ENCODE measurements at places on chromosomes 3 and 15.

GRCh38 chr3:133803469-133803868 lies 2.1 kb upstream of the SRPRB start:
- DNase-seq = no peak

GRCh38 chr3:172410702-172411477 lies 37.4 kb downstream of the GHSR start:
- DNase-seq = no peak

DNA sequence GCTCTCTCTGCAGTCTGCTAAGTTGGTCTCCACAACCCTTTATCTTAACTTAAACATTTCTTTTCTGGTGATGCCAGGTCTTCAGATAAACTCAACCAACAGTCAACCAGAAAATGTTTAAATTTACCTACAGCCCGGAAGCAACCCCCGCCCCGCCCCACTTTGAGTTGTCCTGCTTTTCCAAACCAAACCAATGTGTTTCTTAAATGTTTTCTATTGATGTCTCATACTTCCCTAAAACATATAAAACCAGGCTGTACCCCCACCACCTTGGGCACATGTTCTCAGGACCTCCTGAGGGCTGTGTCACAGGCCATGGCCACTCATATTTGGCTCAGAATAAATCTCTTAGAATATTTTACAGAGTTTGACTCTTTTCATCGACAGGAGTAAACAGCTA lies 13.2 kb upstream of the GPR160 start:
- no peak for DNase-seq

DNA sequence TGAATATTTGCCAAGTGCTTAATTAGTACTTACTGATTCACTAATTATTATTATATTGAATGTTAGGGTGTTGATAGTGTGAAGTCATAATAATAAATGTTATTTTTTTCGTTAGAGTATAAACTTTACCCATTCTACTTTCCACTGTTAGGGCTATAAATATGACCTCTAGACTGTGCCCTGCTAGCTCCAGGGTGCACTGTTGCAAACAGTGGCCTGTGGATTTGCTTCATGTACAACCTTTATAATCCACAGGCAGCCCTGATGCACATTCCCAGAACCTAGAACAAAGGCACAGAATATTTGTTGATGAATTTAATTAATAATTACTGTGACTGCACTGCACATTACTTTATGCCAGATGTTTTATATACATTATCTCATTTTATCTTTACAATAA lies 28.8 kb upstream of the LEKR1 start:
- no peak for DNase-seq

GRCh38 chr3:11476735-11477144 lies 167.0 kb downstream of the VGLL4 start:
- no peak for DNase-seq

GRCh38 chr15:48411971-48412591 lies 80.9 kb downstream of the DUT start:
- no peak for DNase-seq

DNA sequence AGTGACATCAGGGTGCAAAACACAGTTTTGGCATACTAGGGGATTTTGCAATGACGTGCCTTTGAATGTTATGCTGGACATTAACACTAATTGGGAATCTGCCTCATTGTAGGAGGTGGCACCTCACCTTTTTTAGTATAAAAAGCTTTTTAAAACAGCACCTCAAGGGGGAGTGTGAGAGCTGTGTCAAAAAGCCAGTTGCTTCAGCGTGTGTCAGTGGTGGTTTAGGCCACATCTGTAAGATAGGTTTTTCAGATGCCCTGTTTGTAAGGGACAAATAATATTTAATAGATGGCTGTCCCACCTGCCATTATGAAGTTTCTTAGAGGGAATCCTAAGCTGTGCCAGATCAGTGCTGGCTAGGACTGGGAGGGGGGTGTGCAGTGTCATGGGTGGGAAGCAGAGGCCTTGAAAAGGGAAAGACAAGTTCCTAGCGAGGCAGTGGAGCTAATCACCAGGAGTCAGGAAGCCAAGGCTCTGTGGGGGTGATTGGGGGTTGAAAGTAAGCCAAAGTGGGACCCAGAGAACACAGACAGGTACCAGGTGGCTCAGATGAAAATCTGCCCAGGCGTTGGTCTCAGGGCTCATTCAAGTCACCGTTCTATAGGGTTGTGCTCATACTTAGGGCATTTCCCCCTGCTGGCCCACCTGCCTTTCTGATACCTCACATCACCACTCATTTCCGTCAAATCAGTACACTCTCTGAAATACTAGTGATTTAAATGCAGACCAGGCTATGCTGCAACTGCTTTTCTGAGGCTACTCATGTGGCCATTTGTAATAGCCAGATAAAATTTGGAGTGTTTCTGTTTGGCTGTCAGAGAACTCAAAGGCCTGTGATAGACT lies 120.5 kb downstream of the BBX start:
- no peak for DNase-seq

DNA sequence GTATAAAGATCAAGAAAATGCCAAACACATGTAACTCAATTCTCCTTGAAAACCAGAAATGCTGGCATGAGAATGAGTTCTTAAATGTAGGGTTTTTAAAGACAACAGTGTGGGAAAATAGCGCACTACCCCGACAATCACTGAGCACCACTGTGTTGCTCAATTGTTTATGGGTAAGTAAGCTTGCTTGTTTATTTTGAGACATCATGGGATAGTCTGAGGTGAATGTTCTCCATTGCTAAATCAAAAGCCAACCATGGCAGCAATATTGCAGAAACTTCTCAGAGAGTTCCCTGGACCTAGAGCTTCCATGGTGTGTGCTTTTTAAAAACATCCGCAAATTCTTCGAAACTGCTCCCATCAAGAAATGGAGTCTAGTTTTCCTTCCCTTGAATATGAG lies 62.7 kb downstream of the CERS3 start:
- DNase-seq = no peak

- no peak for DNase-seq
These were observed 56.9 kb upstream of the GOLGA6L2 start for GRCh38 chr15:23503980-23504379.

DNA sequence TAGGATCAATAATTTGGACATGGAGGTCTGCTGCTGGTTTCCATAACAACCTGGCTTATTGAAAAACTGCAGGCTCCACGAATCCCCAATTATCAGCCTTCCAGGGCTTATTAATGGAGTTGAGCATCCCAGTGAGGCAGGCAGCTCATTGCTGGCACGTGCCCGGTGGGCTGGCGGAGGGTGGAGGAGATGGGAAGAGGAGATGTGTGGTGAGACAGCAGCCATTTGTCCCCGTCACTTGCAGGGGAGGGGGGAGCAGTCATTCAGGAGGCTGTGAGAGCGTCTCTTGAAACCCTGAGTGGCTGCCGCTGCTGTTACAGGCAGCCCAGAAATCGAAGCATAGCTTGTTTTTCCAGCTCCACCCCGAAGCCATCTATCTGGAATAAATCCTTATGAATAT lies 70.6 kb downstream of the GAP43 start:
- no peak for DNase-seq

- no peak for DNase-seq
These were observed 29.1 kb downstream of the MKRN2 start for GRCh38 chr3:12585970-12586369.

GRCh38 chr3:101675709-101676215 lies 1.2 kb downstream of the ZBTB11 start:
- no peak for DNase-seq

DNA sequence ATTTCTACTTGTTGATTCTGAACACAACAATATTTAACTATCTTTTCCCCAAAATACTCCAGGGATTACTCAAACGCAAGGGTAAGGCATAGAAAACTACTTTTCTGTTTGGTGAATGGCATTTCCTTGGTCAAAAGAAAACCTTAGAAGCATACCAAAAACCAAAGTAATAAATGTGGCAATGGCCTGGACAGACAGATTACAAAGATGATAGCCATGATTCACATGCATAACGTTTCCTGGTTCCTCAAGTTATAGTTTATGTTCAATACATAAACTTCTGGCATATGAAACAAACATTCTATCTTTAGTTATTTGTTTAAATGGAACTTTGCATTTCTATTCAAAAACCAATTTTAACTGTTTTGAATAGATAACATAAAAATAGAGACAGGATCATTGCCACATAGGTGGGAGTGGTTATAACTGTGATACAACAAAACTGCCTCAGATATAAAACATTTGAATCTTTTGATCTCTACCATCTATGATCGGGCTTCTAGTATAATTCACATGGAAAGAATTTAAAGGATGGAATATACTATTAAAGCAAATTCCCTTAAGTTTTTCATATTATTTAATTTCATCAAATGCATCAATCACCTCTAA lies 32.1 kb downstream of the FOXP1 start:
- no peak for DNase-seq

GRCh38 chr3:107734317-107734716 lies 211.6 kb downstream of the BBX start:
- DNase-seq = no peak

- no peak for DNase-seq
These were observed 12.1 kb upstream of the APBA2 start for GRCh38 chr15:28873585-28874190.

- DNase-seq = no peak
These were observed 191.6 kb upstream of the FAM3D start for GRCh38 chr3:58858126-58858525.

GRCh38 chr3:28053759-28054158 lies 187.7 kb upstream of the CMC1 start:
- DNase-seq = no peak

GRCh38 chr3:32076566-32076965 lies 29.9 kb upstream of the GPD1L start:
- no peak for DNase-seq

DNA sequence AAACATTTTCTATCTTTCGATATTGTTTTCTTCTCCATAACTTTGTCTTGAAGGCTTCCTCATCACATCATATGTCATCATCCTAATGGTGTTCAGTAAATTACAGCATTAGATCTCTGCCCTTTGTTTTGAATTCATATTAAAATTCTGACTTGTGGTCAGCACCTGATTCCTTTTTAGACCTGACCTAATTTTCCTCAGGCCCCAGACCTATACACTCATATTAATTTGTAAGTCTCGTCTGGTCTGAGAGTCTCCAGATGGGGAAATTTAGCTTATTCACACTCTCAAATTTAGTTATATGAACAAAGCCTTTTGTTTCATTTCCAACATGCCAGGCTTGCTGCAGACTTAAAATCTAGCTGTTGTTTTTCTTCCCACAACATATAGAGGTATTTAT lies 248.4 kb downstream of the KCNH8 start:
- DNase-seq = no peak

DNA sequence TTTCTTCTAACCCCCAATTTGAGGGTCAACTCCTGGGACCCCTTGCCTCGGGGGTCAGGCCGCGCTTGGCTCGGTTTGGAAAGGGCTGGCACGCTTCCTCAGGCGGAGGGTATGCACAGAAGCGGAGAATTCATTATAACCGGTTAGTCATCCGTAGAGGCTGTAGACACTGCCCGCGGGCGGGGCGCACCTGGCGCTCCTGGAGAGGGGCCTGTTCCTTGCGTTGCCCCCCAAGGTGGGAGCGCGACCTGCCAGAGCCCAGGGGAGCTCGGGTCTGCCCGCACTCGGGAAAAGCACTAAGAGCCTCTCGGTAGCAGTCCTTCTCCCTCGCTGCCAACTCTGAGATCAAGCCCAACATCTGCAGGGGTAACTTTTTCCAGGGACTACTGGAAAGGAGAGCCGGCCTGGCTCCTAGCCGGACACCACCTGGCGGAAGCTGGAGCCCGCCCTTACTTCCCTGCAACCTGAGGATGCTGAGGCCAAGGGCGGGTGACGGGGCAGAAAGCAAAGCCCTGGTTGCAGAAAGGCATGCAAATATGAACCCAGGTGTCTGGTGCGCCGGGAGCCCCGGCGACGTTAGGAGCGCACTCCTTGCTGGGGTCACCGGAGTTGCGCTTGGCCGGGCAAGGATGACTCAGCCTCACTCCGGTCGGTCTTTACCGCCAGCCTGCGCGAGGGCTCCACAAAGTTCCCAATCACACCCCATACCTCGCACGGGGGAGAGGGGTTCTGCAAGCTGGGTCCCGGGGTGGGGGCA lies 1.5 kb upstream of the CACNA2D3 start:
- no peak for DNase-seq

- DNase-seq = no peak
These were observed 135.0 kb upstream of the WNT5A start for GRCh38 chr3:55622116-55622515.

DNA sequence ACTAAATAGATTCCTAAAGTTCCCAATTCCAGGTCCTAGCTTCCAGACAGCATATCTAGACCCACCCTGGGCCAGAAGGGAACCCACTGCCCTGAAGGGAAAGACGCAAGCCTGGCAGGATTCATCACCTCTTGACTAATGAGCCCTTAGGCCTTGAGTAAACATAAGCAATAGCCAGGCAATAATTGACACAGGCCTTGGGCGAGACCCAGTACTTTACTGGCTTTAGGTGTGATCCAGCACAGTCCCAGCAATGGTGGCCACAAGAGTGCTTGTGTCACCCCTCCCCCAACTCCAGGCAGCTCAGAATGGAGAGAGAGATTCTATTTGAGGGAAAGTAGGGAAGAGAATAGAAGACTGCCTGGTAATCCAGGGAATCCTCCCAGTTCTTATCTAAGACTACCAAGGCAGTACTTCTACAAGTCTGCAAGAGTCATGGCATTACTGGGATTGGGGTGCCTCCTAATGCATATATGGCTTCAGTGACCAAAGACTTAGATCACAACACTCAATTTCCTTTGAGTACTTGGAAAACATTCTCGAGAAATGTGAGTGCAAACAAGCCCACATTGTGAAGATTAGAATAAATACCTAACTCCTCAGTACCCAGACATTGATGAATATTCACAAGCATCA lies 30.4 kb upstream of the WWTR1 start:
- DNase-seq = no peak

DNA sequence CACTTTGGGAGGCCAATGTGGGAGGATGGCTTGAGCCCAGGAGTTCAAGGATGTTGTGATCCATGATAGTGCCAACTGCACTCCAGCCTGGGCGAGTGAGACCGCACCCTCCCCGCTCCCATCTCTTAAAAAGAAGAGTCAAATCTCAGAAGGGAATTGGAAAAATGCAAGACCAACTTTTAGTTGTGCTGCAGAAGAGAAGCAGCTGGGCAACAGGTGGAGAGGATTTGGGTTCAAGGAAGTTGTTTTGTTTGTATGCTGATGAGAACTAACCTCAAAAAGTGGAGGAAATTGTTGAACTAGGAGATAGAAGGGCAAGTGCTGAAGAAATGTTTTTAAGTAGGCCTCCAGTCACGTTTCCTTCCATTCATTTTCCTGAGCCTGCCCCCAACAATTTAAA lies 12.8 kb upstream of the PDCD7 start:
- DNase-seq = no peak

All from NCI-H2081 treated with DMSO at 0.1 percent for 48 hours (cell line).